ENCODE measurements at places on chromosomes 3 and 15. TPM values are rescaled to one million over a fixed set of nuclear protein-coding genes. Genes with fewer than 3 reads are reported as not detected.

GRCh38 chr15:34597316-34597715, 13.9 kb upstream of the GOLGA8B start:
- no peak for DNase-seq
- no peak overlapping the region for H3K27ac ChIP-seq
- no peaks in the 10 kb centered on the region for H3K27me3 ChIP-seq
- H3K4me3 ChIP-seq = no peak overlapping the region
- H3K4me1 ChIP-seq = no peaks in the 10 kb centered on the region
- H3K36me3 ChIP-seq = no peaks in the 10 kb centered on the region

- H3K36me3 ChIP-seq = no peaks in the 10 kb centered on the region
- H3K4me1 ChIP-seq = no peaks in the 10 kb centered on the region
- H3K27ac ChIP-seq = no peak overlapping the region
- no peaks in the 10 kb centered on the region for H3K27me3 ChIP-seq
- H3K4me3 ChIP-seq = no peak overlapping the region
These were observed 746.0 kb downstream of the VGLL3 start for GRCh38 chr3:86244905-86245304.

- no peak for DNase-seq
- H3K36me3 ChIP-seq = peaks cover 9% of the 10 kb centered on the region
- H3K27me3 ChIP-seq = no peaks in the 10 kb centered on the region
- no peak overlapping the region for H3K4me3 ChIP-seq
- H3K4me1 ChIP-seq = no peaks in the 10 kb centered on the region
These were observed 34.5 kb downstream of the ICE2 start for GRCh38 chr15:60444289-60444912.

The SUSD5 gene
- total RNA-seq = 2.3 TPM

The AADACL2 gene
- not detected for total RNA-seq

The CLDN16 gene
- 0.27 TPM for total RNA-seq

DNA sequence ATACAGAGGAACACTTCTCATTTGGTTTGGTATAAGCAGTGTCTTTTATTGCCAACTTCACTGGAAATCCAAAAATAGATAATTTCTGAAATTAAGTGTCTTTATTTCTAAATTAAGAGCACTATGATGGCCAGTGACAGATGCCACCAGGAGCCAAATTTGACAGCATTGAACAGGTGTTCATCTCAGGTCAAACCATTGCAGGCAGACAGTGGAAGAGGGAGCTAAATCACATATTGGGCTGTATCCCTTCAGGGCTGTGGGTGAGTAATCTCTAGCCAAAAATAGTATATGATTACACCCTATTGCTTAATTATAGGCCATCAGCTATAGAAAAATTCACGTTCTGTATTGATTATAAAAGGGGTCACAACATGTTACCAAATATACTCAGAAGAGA, 457.7 kb downstream of the NAALADL2 start:
- H3K4me3 ChIP-seq = no peak overlapping the region
- no peaks in the 10 kb centered on the region for H3K27me3 ChIP-seq
- no peaks in the 10 kb centered on the region for H3K36me3 ChIP-seq
- DNase-seq = no peak
- H3K27ac ChIP-seq = no peak overlapping the region

GRCh38 chr15:99343208-99343607, 91.9 kb downstream of the LRRC28 start:
- H3K4me1 ChIP-seq = peaks cover 8% of the 10 kb centered on the region
- no peaks in the 10 kb centered on the region for H3K36me3 ChIP-seq
- H3K4me3 ChIP-seq = no peak overlapping the region
- no peak overlapping the region for H3K27ac ChIP-seq
- DNase-seq = no peak

The BUB1B gene
- total RNA-seq = 0.20 TPM

DNA sequence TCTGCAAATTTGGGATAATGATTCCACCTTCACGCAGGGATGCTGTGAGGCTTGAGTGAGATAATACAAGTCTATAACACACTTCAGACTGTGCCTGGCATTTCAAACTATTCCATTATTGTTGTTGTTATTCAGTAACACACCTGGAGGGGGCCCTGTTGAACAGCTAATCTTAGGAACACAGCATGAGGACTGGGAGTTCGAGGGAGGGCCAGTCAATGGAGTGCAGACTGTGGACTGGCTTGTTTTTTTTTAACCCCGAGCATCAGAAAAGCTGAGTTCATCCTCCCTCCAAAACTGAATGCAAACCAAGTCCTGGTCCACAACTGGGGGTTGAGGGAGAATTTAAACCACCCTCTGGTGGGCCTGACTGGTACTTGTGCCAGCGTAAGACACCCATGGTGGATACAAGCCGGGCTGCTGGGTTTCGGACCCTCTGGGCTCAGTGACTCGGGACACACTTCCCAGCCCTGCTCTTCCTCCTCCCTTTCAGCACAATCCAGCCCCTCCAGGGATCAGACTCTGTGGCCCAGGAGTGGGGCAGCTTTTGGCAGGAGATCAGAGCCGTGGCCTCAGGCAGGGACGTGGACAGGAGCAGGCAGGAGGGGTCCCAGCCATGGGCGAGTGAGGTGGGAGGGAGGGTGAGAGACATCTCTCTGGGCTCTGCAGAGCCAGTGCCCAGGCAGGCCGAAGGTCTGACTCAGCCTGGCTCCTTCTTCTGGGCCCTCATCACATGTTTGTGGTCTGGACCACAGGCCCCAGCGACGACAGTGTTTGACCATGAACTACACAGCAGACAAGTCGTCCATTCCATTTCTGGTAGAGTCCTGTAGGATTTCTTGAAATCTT, 36.3 kb upstream of the MEX3B start:
- H3K27ac ChIP-seq = no peak overlapping the region
- no peak overlapping the region for H3K4me3 ChIP-seq
- no peaks in the 10 kb centered on the region for H3K4me1 ChIP-seq
- H3K36me3 ChIP-seq = no peaks in the 10 kb centered on the region
- no peaks in the 10 kb centered on the region for H3K27me3 ChIP-seq

DNA sequence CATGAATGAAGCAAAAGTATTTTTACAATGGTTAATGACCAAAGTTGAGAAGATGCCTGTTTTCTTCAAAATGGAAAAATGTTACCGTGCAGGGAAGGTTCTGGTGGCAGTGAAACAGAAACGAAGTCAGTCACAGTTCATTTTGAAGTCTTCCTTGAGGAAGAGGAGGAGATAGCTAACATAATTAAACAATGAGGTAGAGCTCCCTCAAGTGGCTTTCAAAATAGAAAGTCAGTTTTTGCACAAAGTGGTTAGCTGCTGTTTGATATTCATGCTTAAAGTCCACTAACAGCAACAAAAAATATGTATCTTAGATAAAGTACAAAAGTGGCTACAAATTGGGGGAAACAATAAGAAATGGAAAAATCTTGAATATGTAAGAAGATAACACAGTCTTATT, 87.3 kb downstream of the TFG start:
- no peaks in the 10 kb centered on the region for H3K4me1 ChIP-seq
- no peaks in the 10 kb centered on the region for H3K27me3 ChIP-seq
- no peak overlapping the region for H3K27ac ChIP-seq
- no peak overlapping the region for H3K4me3 ChIP-seq

Measured in thyroid gland (tissue), 4 donors.